ENCODE measurements at places on chromosomes 13 and 19. TPM values are rescaled to one million over a fixed set of nuclear protein-coding genes. Genes with fewer than 3 reads are reported as not detected.

Gene FCHO1
- total RNA-seq: 0.56 TPM

Gene ZNF154
- 3.1 TPM for total RNA-seq

Gene ACTN4
- 336 TPM for total RNA-seq

Gene ELSPBP1
- not detected for total RNA-seq

Gene GJB6
- not detected for total RNA-seq
